Activated CD8-positive, alpha-beta memory T cell treated with anti-CD3 and anti-CD28 coated beads, Interleukin-2, amount 10 ng/mL, durations not matched to agents 7 days and 5 days (primary cell): ENCODE measurements at places on chromosomes 7 and 10. TPM values are rescaled to one million over a fixed set of nuclear protein-coding genes. Genes with fewer than 3 reads are reported as not detected.

Gene ALOX5
- 1.9 TPM for total RNA-seq

Gene GSTO2
- total RNA-seq, result 0.96 TPM

Gene ZRANB1
- total RNA-seq, result 9.8 TPM

Gene TDRD1
- total RNA-seq, result 0.15 TPM

Gene MALRD1
- total RNA-seq, result not detected

Gene CASP7
- 56.0 TPM for total RNA-seq

Gene TWIST1
- 0.63 TPM for total RNA-seq

Gene C10orf90
- total RNA-seq, result not detected

- no peak for DNase-seq
Observed at GRCh38 chr10:86305521-86305920, 61.1 kb downstream of the GRID1 start.

DNA sequence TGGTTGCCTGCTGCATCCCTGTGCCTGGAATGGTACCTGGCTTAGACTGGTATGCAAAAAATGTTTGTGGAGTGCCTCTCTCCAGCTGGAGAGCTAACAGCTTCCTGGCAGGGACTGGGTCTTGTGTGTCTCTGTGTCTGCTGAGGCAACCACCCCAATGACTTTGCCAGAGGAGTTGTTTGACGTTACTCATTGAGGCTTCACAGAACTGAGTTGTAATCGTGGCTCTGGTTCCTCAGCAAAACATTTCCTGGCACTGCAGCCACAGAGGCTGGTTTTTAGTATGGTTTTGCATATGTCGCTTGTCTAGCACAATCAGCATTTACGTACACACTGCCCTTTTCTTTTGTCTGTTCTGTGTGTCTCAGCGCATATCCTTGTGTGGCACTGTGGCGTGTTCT lies 7.5 kb downstream of the ZNF282 start:
- DNase-seq, result peak; percentile 80

DNA sequence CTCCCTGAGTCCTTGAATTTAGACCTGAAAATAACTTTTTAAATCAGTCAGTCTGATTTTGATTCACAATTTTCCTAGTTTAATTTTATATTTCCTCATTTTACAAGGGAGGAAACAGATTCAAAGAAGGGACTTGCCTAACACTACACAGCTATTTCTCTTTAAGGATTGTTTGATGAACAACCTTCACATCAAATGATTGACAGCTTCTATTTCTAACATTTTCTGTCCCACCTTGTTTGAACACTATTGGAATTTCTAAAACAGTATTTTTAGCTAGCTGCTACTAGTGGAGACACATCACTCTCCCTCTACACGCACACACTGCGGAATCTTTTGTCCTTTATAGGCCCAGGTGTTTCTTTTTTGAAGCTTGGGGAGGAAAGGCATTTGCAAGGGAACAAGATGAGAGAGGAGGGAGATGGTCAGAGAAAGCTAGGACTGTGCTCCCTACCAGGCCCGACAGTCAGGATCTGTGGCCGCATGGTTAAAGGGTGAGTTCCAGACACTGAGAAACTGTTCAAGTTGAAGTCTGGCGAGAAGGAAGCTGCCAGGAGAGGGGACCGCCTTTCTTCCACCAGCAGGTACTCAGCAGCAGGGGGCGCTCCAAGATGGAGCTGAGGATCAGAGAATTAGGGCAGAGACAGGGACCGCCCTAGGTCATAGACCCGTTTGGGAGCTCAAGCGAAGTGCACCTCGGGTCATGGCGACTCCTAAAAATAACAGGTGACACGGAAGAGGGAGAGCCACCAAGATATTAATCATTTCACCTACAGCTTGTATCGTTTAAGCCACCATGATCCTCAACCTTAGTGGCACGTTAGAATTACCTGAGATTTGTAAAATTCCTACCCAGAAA lies 49.7 kb downstream of the DNAJC12 start:
- peak; percentile 87 for DNase-seq

GRCh38 chr7:21966271-21966670 lies 20.6 kb upstream of the CDCA7L start:
- no peak for DNase-seq

GRCh38 chr10:92241501-92241900 lies 49.4 kb downstream of the CPEB3 start:
- DNase-seq, result no peak

- no peak for DNase-seq
Observed at GRCh38 chr7:8443576-8444467, 10.4 kb downstream of the NXPH1 start.

DNA sequence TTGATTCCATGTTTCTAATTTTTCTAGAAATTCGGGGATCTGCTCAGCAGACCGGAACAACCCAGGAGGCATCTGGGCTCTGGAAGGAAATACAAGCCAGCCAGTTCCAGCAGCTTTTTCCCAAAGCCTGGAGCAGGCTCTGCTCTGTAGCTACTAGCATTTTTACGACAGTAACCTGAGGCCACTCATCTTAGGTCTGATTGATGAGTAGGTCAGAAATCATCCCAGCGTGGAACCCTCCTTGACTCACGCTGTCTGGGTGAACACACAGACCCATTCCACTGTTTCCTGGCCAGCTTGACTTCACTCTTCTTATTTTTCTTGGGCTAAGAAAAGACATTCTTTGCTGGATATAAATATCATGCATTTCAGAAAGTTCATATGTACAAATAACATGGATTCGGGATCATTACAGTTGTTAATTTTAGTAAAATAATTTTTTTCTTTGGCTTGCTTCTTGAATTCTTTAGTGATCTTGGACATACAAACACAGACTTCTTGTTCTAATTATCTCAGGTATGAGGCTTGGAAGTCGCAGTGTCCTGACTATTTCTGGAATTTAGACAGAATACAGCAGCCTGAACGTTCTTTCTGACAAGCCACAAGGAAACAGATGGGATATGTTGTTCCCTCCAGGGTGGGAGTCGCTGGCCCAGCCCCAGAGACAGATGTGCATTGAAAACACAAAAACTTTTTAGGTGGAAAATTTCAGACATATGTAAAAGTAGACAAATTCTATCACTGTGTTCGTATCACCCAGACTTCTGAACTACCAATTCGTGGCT lies 54.6 kb upstream of the PITRM1 start:
- DNase-seq, result no peak

GRCh38 chr7:155466814-155467733 lies 9.1 kb downstream of the EN2 start:
- peak; percentile 44 for DNase-seq

GRCh38 chr7:122896509-122896908 lies 10.2 kb upstream of the CADPS2 start:
- DNase-seq, result no peak

DNA sequence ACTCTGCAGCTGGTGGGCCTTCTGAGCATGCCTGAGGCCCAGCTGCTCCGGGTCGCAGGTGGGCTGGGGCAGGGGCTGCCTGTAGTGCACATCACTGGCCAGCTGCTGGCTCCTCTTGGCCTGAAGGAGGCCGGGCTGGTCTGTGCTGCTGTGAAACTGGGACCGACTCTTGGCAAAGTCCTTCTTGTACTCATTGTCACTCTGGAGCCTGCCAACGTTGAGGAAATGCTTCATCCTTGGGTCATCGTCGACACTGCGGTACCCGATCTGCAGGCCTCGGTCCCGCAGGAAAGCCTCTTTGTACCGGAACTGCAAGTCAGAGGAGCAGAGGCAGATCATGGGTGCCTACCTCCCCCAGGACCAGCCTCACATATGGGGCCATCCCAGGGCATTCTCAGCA lies 37.7 kb downstream of the HABP2 start:
- no peak for DNase-seq

- DNase-seq, result no peak
Observed at GRCh38 chr10:62972103-62972502, 155.9 kb upstream of the EGR2 start.

- no peak for DNase-seq
Observed at GRCh38 chr7:105367458-105367857, 21.3 kb downstream of the SRPK2 start.

DNA sequence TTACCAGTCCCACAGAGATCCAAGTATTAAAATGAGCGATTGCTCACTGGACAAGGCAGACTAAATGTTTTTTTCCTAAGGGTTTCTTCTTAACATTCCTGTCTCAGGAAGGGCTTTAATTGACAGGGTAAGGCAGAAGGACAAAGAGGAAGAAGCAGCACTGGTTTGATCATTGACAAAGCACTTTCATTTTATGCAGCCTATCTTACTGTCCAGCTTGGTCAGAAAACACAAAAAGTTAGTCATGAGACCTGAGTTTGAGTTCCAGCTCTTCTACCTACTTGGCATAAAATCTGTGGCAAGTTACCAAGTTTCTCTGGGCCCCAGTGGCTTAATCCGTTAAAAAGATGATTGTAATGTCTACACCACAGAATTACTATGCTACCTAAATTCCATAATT lies 458.5 kb downstream of the GFRA1 start:
- DNase-seq, result no peak

DNA sequence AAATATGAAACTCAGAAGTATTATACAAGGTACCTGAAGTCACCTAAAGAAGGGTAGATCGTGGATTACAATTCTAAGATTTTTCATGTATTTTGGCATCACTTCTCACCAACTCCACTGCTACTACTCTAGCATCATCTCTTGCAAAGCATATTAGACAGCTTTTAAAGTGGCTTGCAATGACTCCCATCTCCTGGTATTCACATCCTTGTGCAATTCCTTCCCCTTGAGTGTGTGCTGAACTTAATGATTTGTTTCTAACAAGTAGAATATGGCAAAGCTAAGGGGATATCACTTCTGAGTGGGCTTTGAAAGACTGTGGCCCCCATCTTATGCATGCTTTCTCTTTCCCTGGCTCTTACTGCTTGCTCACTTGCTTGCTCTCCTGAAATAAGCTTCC lies 280.2 kb downstream of the SNX13 start:
- no peak for DNase-seq

DNA sequence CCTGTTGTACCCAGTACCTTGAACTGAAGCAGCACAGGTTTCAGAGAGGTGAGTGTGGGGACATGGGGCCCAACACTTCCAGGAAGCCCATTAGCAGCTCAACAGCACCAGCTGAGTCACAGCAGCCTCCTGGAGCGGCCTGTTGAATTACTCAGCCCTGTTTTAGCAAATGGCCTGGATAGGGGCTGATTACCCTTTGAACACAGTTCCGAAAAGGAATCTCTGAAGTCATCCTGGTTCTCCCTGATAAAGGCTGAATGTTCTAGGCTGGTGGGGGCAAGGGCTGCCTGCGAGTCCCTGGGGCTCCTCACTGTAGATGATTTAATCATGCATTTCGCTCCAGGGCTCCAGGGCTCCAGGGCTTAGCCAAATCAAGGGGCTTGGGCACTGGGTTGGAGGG lies 287.5 kb downstream of the GRID1 start:
- no peak for DNase-seq

DNA sequence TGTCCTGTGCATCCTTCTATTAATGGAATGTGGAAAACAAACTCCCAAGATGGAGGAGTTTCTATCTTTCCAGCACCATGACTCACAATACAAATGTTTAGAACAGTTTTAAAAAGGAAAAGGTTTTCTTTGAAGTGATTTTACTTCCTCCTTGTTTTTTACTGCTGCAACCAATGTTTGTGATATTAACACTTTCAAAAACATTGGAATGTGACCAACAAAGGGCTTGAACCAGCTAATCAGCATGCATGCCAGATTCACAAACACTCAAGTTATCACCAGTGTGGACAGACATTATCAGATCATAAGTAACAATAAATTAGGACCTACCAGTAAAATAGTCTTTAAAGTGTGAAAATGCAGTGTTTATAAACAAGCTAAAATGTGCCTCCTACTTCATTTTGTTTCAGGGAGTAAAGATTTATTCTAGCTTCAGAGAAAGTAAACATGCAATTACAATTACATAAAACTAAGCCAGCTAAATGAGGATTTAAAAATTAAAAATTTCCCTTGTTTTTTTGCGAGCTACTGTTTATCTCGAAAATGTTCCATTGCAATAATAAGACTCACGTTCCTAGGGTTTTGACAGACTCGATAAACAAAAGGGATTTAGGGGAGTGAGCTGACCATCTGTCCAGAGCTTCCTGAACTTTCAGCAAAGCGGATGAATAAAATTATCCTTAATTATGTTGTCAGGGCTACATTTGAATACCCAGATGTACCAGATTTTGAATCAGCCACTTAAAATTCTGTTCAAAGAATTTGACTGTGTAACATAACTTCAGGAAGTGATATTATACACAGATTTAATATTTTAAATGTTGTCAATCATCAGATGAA lies 29.8 kb downstream of the CPVL start:
- no peak for DNase-seq

- DNase-seq, result no peak
Observed at GRCh38 chr7:117424090-117424829, 3.0 kb downstream of the ASZ1 start.

GRCh38 chr10:72074574-72075375 lies 13.6 kb downstream of the SPOCK2 start:
- DNase-seq, result no peak

DNA sequence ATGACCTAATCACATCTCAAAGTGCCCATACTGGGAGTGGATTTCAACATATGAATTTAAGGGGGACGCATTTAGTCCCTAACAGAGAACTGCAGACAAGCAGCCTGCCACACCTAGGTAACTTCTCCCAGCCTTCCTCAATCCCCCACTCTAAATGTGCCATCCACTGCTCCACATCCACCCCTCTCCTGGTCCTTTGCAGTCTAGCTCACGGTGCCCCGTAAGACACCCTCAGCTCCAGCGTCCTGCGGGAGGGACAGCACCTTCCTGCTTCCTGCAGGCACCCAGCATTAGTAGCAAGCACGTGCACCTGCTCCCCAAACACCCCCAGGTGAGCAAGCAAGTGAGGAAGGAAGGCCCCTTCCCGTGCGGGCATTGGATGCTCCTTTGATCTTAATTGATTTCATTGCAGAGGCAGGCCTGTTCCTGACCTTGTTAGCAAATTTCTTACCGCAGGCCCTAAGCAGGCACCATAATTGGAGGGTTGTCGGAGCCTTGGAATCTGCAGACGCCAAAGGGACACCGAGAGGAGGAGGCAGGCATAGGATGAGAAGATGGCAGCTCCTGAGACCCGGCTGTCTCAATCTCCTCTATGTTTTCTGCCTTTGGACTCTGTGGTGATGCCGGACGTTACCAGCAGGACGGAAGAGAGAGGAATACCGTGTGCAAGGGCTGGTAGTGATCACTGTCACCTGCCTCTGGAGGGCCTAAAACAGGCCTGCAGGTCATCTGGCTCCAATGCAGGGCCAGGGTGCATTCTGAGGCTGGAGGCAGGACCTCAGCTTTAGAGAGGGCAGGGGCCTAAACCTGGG lies 75.8 kb upstream of the CHST15 start:
- DNase-seq, result no peak

DNA sequence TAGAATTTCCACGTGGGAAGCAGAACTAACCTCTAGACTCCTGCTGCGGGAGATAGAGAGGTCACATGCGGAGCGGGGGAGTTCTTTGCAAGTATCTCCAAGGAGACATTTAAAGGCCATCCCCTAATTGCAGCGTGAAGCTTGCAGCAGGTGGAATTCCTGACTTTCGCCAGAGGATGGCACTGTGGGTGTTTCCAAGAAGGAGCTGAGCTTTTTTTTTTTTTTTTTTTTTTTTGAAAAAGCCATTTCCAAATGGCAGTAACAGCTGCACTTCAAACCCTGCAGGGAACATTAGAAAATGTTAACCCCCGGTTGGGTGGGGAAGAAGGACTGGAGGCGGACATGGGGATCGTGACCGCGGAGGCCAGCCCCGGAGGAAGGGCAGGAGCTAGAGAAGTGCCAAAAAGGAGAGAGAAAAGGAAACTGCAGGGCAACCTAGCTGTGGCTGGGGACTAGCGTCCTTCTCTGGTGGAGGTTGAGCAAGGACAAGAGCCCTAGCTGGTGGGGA lies 487.7 kb downstream of the TYW1 start:
- DNase-seq, result peak; percentile 41
